ENCODE measurements at places on chromosomes 2 and 18. TPM values are rescaled to one million over a fixed set of nuclear protein-coding genes. Genes with fewer than 3 reads are reported as not detected.

SH2D6 gene
- 0.77 TPM for total RNA-seq

DNA sequence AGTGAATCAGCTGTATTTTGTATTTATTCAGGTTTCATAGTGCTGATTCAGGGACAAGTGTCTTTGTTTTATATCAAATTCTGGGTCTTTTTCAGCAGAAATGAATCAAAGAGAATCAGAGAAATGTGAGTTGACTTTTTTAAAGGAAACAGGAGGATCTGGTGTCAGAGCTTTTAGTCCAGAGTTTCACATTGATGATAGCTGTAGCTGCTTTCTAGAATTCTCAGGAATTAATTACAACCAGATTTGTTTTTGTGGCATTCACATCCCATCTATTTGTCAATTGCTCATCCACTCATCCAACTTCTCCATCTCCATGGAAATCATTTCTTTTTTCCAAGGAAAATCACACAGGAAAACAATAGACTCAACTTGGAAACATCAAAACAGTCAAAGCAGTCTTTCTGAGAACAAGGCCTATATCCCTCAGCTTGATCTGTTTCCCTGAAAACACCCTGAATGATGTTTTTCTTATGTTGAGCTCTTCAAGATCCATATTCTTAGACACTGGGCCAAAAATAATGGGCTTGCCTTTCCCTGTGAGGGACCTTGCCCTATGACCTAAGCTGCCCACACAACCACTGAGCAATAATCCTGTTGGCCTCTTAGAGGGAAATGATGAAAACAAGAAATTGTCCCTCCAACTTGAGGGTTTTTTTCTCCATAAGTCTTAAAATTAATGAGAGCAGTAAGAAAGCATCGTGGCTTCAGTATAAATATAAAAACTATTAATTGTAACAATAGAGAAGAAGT, 249.5 kb upstream of the FN1 start:
- no peaks in the 10 kb centered on the region for H3K36me3 ChIP-seq
- H3K27me3 ChIP-seq: no peaks in the 10 kb centered on the region
- no peak overlapping the region for H3K4me3 ChIP-seq
- peaks cover 9% of the 10 kb centered on the region for H3K4me1 ChIP-seq
- no peak for DNase-seq

GRCh38 chr18:74331404-74331803, 15.8 kb downstream of the C18orf63 start:
- no peak for DNase-seq
- no peaks in the 10 kb centered on the region for H3K4me1 ChIP-seq
- no peak overlapping the region for H3K27ac ChIP-seq
- no peak overlapping the region for H3K4me3 ChIP-seq
- H3K36me3 ChIP-seq: no peaks in the 10 kb centered on the region

SNORC gene
- total RNA-seq: 0.33 TPM

GRCh38 chr2:19140463-19141208, 217.8 kb downstream of the OSR1 start:
- no peak overlapping the region for H3K4me3 ChIP-seq
- H3K4me1 ChIP-seq: no peaks in the 10 kb centered on the region
- 0 out of 2 replicates have a peak, but pooled peaks cover 3% of the 10 kb centered on the region for H3K36me3 ChIP-seq
- DNase-seq: peak; percentile 56
- no peak overlapping the region for H3K27ac ChIP-seq

GPBAR1 gene
- 0.25 TPM for total RNA-seq

All from SJCRH30 (cell line).